Mesothelial cell of epicardium (in vitro differentiated cells): ENCODE measurements at places on chromosomes 11 and 22.

GRCh38 chr11:73750228-73750627 is 10.6 kb downstream of the RAB6A start:
- DNase-seq, result no peak

DNA sequence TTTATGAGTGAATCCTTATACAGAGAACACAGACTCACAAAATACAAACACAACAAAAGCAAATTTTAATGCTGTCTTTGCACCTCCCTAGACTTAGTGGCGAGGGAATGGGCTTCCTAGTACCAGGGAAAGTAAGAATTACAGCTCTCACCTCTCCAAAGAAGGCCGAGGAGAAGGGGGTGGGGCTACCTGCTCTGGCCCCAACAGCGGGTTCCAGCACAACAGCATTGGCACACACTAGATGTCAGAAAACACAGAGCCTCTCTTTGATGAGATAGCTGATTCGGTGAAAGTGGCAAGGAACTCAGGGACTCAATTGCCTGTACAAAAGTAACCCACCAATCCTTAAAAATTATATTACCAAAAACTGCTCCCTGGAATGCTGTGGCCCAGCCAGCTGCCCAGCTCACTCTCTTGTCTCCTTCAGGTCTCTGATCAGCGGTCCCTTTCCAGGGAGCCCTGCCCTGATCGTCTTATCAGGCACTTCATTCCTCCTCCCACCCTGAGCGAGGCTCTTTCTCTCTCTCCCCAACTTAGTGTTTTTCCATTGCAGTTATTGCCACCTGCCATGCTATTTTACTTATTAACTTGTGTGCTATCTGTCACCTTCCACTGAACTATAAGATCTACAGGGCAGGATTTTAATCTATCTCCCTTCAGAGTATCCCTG is 30.7 kb downstream of the SPON1 start:
- no peak for DNase-seq

GRCh38 chr11:76834151-76834550 is 26.6 kb upstream of the ACER3 start:
- no peak for DNase-seq

- DNase-seq, result no peak
Measured at GRCh38 chr11:93741882-93742226, 382 bp downstream of the C11orf54 start.

DNA sequence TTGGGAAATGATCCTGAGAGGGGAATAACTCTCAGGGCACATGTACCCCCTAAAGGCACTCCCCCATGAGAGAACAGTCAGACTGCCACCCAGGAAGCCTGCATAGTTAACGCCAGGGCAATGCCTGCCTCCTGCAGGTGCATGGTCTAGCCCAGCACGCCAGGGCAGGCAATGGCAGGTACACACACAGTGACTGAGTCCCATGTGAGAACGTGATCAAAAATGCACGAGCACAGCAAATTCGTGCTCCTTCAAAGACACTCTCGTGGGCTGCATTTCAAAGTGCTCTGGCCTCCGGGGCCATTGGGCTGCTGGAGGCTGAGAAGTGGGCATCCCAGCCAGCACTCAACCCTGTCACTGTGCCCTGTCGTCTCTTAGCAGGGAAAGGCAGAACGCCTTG is 79.7 kb downstream of the SHANK2 start:
- no peak for DNase-seq

DNA sequence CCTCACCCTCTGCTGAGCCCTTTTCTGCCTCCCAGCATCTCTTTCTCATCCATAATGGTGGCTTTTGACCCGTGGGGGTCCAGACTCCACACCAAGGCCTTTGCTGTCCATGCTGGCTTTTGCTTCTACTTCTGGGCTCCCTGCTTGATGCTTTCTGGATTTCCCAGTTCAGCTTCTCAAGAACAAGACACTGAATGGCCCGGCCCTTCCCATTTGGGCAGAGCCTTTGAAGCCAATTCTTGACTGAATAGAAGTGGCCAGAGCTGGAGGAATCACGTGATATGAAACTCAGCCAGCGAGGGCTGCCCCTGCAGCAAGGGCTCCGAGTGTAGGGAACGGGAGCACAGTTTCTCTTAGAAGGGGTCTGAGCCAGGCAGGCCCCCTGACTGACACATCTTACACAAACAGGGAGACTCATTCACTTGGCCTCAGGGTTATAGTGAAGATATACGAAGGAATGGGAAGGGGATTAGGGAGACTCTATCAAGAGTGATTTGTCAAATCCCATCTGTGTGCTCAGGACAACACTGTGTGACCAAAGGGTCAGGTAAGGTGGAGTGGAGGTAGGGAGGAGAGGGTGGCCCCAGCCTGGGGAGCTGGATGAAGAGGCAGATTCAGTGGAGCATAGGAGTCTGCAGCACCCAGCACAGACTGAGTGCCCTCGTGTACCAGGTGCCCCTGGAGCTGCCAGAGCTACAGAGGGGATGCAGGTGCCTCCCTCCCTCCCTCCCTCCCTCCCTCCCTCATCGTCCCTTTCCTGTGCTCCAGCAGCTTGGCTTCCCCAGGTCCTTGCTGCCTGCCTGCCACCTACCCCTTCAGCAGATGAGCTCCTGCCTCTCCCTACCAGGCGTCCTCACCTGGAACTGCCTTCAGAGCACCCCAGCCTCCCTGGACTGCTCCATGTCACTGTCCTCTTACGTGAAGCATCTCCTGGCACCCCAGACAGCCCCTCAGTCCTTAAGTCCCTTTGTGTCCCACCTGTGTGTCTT is 106.0 kb downstream of the TRIM29 start:
- DNase-seq, result no peak
